ENCODE measurements at places on chromosomes 7 and 10.

- no peak for DNase-seq
These were observed 125.1 kb downstream of the SFMBT2 start for GRCh38 chr10:7285522-7286322.

- no peak for DNase-seq
These were observed 66.2 kb downstream of the TBXAS1 start for GRCh38 chr7:139895141-139895829.

- DNase-seq = no peak
These were observed 548.3 kb upstream of the ANKRD30A start for GRCh38 chr10:36577126-36577525.

GRCh38 chr7:78953090-78953489, 500.4 kb downstream of the MAGI2 start:
- DNase-seq = no peak

DNA sequence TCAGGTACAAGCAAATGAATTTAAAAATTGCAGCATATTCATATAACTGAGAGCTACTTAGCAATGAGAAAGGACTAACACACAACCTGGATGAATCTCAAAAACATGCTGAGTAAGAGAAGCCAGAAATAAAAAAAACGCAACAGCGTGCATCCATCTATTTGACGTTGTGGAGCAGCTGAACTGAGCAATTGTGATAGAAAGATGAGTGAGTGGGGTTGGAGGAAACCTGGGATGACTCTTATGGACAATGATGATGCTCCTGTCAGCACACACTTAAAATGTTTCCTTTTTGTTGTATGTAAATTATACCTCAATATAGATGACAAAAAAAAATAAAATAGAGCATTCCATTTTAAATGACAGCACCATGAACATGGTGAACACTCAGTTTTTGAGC, 36.0 kb upstream of the AKR1E2 start:
- DNase-seq = no peak

- DNase-seq = peak; percentile 64
These were observed at the start of gene SLC4A2 for GRCh38 chr7:151059367-151060112. SLC4A2 (plus strand) TSS chr7:151059589; CDS start chr7:151061988, 2,399 bp downstream.
